ENCODE measurements at places on chromosomes 6 and 20. TPM values are rescaled to one million over a fixed set of nuclear protein-coding genes. Genes with fewer than 3 reads are reported as not detected.

- no peak overlapping the region for H3K4me3 ChIP-seq
- H3K36me3 ChIP-seq: no peaks in the 10 kb centered on the region
- H3K27me3 ChIP-seq: no peaks in the 10 kb centered on the region
- H3K27ac ChIP-seq: no peak overlapping the region
- no peaks in the 10 kb centered on the region for H3K4me1 ChIP-seq
- no peak for DNase-seq
Measured at GRCh38 chr20:15242773-15243172, 905.4 kb upstream of the FLRT3 start.

GRCh38 chr6:19830171-19830570, 7.0 kb upstream of the ID4 start:
- no peak overlapping the region for H3K27ac ChIP-seq
- no peak overlapping the region for H3K4me3 ChIP-seq
- no peaks in the 10 kb centered on the region for H3K36me3 ChIP-seq
- H3K27me3 ChIP-seq: peaks cover 8% of the 10 kb centered on the region

GRCh38 chr20:34794006-34794585, 31.4 kb downstream of the NCOA6 start:
- no peak overlapping the region for H3K4me3 ChIP-seq
- H3K4me1 ChIP-seq: no peaks in the 10 kb centered on the region
- peaks cover 6% of the 10 kb centered on the region for H3K36me3 ChIP-seq
- no peak overlapping the region for H3K27ac ChIP-seq
- no peak for DNase-seq
- no peaks in the 10 kb centered on the region for H3K27me3 ChIP-seq

GRCh38 chr20:22508426-22508825, 75.9 kb downstream of the FOXA2 start:
- H3K36me3 ChIP-seq: no peaks in the 10 kb centered on the region
- H3K27me3 ChIP-seq: no peaks in the 10 kb centered on the region
- no peaks in the 10 kb centered on the region for H3K4me1 ChIP-seq
- H3K27ac ChIP-seq: no peak overlapping the region
- no peak for DNase-seq

DNA sequence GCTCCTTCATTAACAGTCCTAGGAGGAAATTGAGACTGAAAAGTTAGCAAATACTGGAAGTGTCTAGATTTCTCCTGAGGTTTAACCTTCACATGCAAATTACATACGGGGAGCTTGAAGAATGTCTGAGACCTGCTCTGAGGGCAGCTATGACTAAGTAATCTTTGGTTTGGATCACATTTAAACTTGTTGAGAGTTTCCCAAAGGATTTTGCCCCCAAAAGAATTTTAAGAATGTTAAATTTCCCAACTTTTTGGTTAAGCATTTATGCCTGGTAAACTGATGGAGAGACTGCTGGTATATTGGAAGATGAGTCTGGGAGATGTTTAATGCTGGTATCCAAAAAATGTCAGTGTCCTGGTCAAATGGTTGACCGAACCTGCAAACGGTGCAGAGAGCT, 97.0 kb downstream of the RREB1 start:
- peaks cover 45% of the 10 kb centered on the region for H3K36me3 ChIP-seq
- H3K4me3 ChIP-seq: no peak overlapping the region
- no peak for DNase-seq

DNA sequence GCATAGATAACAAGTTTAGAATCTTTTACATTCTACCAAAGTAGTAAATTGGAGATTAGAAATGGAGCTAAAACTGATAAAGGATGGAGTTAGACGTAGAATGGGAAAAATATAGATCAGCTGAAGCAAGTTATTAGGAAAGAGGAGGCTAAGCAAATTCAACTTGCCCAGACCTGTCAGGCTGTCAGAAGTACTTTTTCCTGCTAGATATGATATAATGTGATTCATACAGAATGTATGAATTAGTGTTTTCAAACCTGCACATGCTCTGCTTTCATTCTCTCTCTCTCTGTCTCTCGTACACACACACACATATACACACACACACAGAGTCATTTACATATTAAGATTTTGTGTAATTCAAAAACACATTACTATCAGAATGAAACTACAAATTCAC, 133.2 kb upstream of the HDGFL1 start:
- DNase-seq: no peak
- H3K27ac ChIP-seq: no peak overlapping the region
- H3K4me3 ChIP-seq: no peak overlapping the region
- no peaks in the 10 kb centered on the region for H3K4me1 ChIP-seq
- H3K27me3 ChIP-seq: no peaks in the 10 kb centered on the region
- no peaks in the 10 kb centered on the region for H3K36me3 ChIP-seq

- H3K4me1 ChIP-seq: no peaks in the 10 kb centered on the region
- no peaks in the 10 kb centered on the region for H3K27me3 ChIP-seq
- no peaks in the 10 kb centered on the region for H3K36me3 ChIP-seq
- no peak overlapping the region for H3K4me3 ChIP-seq
- no peak for DNase-seq
Measured at GRCh38 chr6:3693831-3694230, 57.7 kb downstream of the PXDC1 start.

Gene CD24
- polyA plus RNA-seq: 0.21 TPM

Gene GOPC
- 14.4 TPM for polyA plus RNA-seq

Gene CGA
- not detected for polyA plus RNA-seq

Gene CFB
- polyA plus RNA-seq: 1.8 TPM

Measured in CD4-positive, CD25-positive, alpha-beta regulatory T cell (primary cell).